ENCODE measurements at places on chromosomes 1 and 21.
A peak's percentile ranks its signal among the peaks of the same experiment; 100 is the strongest.

GRCh38 chr1:236064674-236065508, at the start of gene NID1:
TSS of gene NID1 (minus strand) at chr1:236065090. CDS start at chr1:236065079, 11 bp downstream.
- peak; percentile 30 for DNase-seq

GRCh38 chr1:6209661-6210580, 4.0 kb downstream of the RNF207 start:
- peak; percentile 55 for DNase-seq

DNA sequence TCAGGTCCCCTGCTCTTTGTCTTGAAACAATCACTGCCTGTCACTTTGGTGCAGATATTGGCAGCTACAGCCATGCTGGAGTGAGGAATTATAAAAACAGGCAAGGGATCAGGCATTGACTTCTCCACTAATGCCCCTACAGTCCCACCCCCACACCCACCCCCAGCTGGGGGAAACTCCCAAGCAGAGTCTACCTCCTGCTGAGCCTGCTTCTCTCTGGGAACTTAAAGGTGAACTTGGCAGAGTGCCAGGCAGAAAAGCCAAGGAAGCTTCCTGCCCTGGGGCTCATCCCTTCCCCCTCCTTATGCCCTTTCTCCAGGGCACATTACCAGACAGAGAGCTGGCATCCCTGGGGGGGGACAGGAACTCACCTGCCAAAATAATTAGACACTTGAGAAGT, 6.7 kb downstream of the NCMAP start:
- no peak for DNase-seq

GRCh38 chr1:117671781-117672501, 66.1 kb downstream of the TENT5C start:
- DNase-seq, result peak; percentile 66

DNA sequence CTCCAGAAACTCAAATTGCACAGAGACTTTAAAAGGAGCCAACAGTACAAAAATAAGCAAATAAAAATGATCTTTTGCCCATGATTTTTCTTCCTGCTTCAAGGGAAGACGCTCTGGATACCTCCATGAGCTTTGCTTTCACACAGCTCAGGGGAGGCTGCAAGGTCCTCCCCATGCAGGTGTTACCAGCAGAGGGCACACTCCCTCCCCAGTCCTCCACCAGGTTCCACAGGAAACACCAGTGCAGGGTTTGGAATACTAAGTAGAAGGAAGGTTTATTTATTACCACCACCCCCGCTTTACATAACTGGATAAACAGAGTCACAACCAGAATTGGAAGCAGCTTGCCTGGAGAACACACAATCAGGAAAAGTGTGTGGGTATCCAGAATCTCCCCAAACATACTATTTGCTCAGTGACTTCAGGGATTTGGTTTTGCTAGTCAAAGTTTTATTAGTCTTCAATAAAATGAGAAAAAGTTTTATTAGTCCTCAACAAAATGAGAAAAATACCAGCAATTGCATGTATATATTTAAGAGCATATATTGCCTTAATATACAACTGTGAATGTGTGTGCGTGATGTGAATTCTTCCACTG, 37.3 kb downstream of the HSD3B1 start:
- peak; percentile 18 for DNase-seq

GRCh38 chr1:224846119-224846907, 83.2 kb upstream of the DNAH14 start:
- no peak for DNase-seq

DNA sequence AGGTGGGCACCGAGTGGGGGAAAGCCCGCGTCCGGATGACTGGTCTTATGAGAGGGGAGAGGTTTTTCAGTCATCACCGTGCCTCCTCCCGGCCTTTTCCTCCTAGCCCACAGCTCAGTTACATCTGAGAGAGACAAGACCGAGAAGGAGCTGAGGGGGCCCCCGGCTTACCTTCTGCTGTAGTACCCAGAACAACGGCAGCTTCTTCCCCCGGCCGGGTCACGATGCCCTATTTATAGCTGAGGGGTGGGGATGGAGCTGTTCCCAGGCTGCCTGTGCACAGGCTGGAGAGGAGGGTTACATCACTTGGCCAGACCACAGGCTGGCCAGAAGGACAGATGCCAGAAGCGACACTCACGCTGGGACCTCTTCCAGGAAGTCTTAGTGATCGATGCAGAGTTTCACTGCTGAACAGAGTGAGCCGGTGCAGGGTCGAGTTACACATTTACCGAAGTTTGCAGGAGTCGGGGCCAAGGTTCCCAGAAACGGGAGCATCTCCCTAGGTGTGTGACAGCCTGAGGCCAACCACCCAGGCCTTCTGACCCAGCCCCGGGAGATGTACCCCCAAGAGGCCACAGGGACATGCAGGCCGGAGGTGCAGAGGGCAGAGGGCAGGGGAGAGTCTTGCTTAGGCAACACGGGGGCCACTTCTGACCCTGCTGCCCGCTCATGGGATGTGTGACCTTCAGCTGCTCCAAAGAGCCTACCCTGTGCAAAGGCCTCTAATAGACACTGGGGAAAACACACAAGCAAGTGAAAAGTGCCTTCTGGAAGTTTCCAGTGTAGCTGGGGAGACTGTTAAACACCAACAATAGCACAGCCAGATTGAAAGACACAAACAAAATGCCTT, at the start of gene AGT:
Gene AGT (minus strand): TSS at position 208 of the 850 bp plus-strand sequence. CDS start 3,299 bp downstream, outside the sequence.
- DNase-seq, result no peak

GRCh38 chr1:98382986-98383740, 278.4 kb upstream of the SNX7 start:
- DNase-seq, result no peak

- DNase-seq, result no peak
Observed at GRCh38 chr1:5428351-5428750, 563.9 kb downstream of the NPHP4 start.

GRCh38 chr1:30185809-30186208, 537.6 kb downstream of the MATN1 start:
- no peak for DNase-seq

- DNase-seq, result no peak
Observed at GRCh38 chr1:236578661-236579060, 25.7 kb downstream of the HEATR1 start.

DNA sequence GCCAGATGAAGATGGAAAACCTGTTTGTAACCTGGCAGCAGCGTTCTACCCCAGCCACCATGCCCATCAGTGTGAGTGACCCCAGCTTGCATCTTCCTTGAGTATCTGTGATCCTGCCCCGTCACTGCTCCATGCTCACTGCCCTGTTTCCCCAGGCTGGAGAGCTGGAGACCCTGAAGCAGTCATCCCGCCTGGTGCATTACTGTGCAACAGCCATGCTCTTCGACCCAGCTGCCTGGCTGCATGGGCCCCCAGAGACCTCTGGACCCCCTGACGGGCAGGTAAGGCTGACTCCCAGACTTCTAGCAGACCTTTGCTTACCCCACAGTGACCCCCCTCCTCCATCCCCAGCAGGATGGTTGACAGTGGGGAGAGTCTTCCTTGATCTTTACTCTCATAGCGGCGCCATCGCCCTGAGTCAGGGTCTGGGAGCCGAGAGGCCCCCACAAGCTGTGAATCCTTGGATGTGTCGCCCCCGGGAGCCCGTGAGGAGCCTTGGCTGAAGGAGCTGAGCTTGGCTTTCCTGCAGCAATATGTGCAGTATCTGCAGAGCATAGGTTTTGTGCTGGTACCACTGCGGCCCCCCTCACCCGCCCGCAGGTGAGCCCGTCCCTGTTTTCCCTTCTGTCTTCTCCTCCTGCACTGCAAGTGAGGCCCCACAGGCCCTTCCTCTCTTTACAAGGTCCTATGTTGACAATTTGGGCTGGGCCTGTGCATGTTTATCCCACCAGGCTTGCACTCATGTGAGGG, 10.4 kb downstream of the HYI start:
- DNase-seq, result no peak

DNA sequence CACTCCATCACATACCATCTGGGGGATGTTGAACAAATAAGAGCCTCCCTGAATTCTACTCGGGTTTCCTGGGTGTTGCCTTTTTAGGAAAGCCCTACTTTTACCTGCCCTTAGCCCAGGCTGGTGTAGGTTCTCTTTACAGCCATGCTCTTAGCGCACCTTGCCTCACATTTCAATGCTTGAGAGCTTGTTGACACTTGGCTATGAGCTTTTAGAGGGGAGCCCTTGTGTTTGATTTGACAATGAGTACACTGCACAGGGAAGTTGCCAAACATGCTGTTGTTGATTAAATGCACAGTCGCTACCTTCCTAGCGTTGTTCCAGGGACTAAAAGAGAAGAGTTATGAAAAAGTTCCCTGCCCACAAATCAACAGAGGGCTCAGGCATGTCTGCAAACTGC, 103.8 kb downstream of the TRABD2B start:
- no peak for DNase-seq

- no peak for DNase-seq
Observed at GRCh38 chr1:147773215-147773715, 12.9 kb upstream of the GJA5 start.

Data from hematopoietic multipotent progenitor cell treated with erythropoietin and hydrocortisone succinate and interleukin-3 and kit ligand, for 6 days (in vitro differentiated cells).